ENCODE measurements at places on chromosomes 5 and 9. TPM values are rescaled to one million over a fixed set of nuclear protein-coding genes. Genes with fewer than 3 reads are reported as not detected.

- no peak overlapping the region for H3K27ac ChIP-seq
- peaks cover 55% of the 10 kb centered on the region for H3K36me3 ChIP-seq
- no peak for DNase-seq
- H3K27me3 ChIP-seq: no peaks in the 10 kb centered on the region
- no peak overlapping the region for H3K4me3 ChIP-seq
Observed at GRCh38 chr5:172223901-172224873, 30.2 kb downstream of the EFCAB9 start.

GRCh38 chr9:107653263-107653821, 163.8 kb upstream of the KLF4 start:
- no peaks in the 10 kb centered on the region for H3K36me3 ChIP-seq
- no peaks in the 10 kb centered on the region for H3K27me3 ChIP-seq
- no peak overlapping the region for H3K27ac ChIP-seq
- DNase-seq: no peak

- no peak overlapping the region for H3K4me3 ChIP-seq
- no peak for DNase-seq
- no peaks in the 10 kb centered on the region for H3K36me3 ChIP-seq
- H3K4me1 ChIP-seq: peaks cover 8% of the 10 kb centered on the region
- H3K27me3 ChIP-seq: no peaks in the 10 kb centered on the region
Observed at GRCh38 chr5:150166037-150166649, 435 bp upstream of the CDX1 start.

GRCh38 chr5:14870337-14871213, 1.0 kb downstream of the ANKH start:
- H3K36me3 ChIP-seq: no peaks in the 10 kb centered on the region
- peak; percentile 2 for DNase-seq
- H3K27ac ChIP-seq: no peak overlapping the region
- peak overlapping the region; percentile 57 for H3K4me3 ChIP-seq

DNA sequence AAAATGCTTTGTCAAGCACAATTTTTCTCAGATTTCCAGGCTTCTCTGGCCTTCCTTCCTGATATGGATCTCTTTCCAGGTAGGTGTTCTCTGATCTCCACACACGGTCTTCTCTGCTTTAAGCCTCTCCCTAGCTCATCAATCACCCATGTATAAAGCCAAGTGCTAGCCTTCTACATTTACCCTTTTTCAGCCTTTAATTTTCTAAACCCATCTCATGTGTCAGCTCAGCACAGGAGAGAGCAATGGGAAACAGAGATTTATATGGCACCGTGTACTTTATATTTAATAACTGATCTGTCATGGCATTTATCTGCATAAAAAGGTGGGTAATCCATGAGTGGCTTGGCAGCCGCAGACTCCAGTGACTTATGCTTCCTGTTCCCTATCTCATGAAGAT, 495.0 kb downstream of the RASEF start:
- no peak overlapping the region for H3K4me3 ChIP-seq
- no peaks in the 10 kb centered on the region for H3K4me1 ChIP-seq
- no peaks in the 10 kb centered on the region for H3K36me3 ChIP-seq
- no peak overlapping the region for H3K27ac ChIP-seq

Gene STK32A
- total RNA-seq: 5.5 TPM
